SK-N-MC (cell line): ENCODE measurements at places on chromosomes 3 and 15.

DNA sequence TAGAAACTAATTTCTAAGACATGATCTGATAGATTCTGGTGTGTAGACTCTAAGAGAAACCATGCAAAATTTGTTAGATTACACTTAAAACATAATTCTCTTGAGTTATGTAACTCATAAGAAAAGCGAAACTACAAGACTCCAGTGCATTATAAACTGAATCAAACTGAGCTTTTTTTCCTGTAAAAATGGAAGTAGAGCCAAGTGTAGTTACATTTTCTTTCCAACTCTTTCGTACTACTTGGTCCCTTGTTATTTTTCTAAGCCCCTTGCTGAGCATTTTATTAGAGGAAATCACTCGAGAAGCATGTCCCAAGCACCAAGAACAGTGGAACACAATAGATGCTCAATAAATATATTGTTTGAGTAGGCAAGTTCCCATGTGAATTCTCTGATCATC is 130.2 kb downstream of the GADL1 start:
- DNase-seq = no peak

DNA sequence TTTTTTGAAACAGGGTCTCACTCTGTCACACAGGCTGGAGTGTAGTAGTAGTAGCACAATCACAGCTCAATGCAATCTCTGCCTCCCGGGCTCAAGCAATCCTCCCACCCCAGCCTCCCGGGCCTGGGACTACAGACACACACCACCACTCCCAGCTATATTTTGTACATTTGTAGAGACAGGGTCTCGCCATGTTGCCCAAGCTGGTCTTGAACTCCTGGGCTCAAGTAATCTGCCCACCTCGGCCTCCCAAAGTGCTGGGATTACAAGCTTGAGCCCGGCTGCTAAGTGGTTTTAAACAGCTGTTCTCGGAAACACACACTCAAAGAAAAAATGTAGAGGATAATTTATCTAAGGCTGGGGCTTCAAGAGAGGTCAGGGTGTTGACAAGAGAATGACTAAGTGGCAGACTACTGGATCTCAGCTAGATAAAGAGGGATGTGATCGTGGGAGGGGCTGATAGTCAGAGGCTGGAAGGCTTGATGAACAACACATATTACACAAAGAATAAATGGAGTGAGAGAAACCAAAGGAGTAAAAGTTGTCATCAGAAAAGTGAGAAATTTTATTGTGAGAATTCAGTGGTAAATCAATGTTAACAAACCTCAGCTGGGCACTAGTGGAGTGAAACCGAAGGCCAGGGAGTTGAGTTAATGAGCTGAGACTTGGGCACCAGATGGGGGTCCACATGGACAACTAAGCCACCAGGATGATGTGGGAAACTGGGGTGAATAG is 6.7 kb downstream of the CCR5AS start:
- no peak for DNase-seq

DNA sequence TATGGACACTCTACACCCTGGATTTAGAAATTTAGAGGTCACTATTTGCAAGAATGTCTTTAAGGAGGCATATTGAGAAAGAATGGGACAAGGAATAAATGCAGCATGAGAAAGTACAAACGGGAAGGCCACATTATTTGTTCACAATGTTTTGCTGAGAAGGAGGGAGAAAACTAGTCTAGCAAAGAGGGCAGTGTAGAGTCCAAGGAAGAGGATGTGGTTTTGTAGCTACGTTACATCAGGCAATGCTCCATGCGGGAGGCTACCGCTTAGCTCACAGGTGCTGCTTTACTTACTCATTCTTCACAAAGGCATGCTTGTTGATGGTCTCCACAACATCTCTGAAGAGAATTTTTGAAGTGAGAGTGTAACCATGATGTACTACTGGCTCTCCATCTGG is 191.1 kb downstream of the PLCH1 start:
- no peak for DNase-seq

DNA sequence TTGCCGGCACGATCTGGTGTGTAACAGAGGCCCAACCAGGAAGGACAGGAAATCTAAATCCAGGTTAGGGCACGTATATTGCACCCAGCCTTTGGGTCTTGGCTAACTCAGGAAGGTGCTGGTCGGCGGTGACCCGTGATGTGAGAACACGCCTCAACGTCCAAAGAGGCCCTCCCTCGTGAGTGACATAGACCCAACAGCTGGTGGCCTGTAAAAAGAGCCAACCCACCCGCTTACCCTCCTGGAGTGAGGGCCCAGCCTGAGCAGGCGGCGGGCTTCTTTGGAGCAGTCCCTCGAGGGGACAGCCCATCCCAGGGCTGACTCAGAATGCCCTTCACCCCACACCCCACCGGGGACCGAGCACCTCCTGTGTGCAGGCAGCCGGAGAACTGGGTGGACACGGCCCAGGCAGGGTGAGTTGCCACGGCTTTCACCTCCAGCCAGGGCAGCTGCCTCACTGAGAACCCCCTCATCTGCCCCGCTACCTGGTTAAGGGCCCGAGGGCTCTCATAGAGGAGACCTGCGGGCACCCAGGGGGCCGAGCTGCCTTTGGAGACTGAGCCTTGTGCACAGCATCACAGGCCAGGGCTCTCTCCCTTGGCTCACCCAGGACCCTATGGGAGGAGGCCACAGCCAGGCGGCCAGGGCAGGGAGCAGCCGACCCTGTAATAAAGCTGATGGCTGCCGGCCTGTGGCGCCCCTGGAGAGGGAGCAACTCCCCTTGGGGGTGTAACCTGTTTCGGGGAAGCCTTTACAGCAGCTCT is 41.8 kb downstream of the ZNF710 start:
- DNase-seq = no peak

DNA sequence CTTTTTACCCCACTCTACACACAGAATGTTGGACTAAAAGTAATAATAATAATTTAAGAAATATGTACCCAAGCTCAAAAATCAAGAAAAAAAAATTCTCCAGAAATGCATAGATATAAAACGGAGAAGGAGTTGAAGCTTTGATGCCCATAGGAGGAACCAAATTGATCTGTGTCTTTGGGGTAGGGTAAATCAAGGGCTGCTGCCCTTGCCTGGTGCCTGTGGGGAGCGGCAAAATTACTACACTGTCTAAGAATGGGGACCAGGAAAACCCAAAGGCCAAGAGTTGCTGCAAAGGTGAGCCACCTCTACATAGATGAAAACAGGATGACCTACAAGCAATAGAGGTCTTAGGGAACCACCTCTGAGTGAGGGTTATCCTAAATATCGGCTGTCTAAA is 56.0 kb upstream of the SPPL2A start:
- DNase-seq = no peak

- no peak for DNase-seq
Measured at GRCh38 chr15:58574631-58575030, 142.8 kb downstream of the LIPC start.
